ENCODE measurements at places on chromosomes 2 and 18.

- DNase-seq = no peak
Measured at GRCh38 chr2:73272270-73272669, 12.0 kb downstream of the FBXO41 start.

DNA sequence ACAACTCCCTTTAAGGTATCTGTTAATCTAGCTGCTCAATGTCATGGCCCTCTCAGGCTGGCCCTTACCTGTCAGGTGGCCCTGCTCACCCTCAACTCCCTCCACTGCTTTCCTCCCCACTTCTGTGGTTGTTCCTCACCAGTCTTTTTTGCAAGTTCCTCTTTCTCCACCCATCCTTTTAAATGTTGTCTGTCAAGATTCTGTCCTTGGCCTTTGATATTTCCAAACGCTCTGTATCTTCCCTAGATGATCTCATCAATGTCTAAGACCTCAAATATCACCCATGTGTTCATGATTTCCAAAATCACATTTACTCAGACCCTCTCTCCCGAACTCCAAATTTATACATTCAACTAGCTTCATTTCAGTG lies 3.5 kb downstream of the PTPN2 start:
- no peak for DNase-seq

- no peak for DNase-seq
Measured at GRCh38 chr2:146370826-146371225, 1474.0 kb upstream of the ACVR2A start.

- no peak for DNase-seq
Measured at GRCh38 chr2:143933946-143934569, 585.9 kb downstream of the ZEB2 start.

DNA sequence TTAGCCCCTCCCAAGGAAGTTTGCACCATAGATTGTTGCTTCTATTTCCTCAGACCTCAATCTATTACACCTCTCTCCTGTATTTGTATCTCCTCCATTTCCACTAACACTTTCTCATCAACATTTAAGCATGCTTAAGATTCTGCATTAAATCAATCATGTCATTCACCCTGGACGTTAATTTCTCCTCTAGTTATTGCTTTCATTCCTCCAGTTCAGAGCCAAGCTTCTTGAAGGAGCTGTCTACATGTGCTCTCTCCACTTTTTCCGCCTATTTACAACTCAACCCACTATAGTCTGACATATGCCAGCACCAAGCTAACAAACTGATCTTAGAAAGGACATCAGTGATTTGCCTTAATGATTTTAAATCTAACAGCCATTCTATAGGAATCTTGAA lies 99.5 kb downstream of the OLA1 start:
- DNase-seq = no peak

DNA sequence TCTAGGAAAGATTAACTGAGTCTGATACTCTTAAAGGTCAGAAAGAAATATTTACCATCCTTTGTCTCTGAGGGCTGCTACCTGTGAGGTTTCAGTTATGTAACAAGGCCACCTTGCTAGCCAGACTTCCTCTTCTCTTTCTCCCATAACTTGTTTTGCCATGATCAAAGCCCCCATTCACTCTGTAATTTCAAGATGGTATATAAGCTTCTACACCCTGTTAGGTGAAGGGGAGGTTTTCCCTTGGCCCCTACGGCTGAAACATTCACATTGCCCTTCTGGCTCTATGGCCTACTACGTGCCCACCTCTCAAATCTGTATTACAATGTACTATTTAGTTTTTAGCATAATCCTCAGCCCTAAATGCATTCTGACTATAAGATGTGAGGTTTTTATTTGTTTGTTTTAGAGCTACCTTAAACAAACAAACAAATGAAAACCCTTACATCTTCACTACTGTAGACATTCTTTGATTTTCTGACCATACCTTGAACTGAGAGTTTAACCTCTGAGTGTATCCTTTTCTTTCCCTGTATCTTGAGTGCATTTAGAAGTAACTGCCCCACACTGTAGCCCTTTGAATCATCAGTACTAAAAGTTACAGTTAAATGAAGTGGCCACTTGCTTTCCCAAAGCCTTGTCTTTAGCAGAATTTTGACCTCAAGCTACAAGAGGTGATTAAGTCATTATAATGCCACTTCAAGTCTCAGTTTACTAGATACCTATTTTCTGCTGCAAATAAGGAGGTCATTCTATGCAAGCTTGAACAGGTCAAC lies 332.2 kb downstream of the SOCS6 start:
- no peak for DNase-seq

GRCh38 chr2:56133441-56133840 lies 50.3 kb upstream of the CCDC85A start:
- no peak for DNase-seq

GRCh38 chr18:43587538-43588153 lies 310.4 kb upstream of the SYT4 start:
- DNase-seq = no peak

DNA sequence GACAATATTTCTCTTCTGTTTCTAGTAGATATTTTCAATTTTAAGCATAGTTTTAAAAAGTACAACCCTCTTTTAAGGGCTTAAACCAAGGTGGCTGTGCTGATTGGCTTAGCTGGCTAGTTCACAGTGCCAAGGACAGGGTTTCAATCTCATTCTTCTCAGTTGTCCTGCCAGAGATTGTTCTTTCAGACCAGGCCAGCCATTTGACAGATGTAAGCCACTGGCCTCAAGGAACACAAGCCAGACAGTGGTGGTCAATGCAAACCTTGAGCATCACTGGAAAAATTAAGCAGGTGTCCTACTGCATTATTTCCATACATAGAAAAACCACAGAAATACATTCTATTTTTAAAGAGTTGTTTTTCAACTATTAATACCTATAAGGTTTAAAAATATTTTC lies 5.9 kb downstream of the RNF103 start:
- no peak for DNase-seq

DNA sequence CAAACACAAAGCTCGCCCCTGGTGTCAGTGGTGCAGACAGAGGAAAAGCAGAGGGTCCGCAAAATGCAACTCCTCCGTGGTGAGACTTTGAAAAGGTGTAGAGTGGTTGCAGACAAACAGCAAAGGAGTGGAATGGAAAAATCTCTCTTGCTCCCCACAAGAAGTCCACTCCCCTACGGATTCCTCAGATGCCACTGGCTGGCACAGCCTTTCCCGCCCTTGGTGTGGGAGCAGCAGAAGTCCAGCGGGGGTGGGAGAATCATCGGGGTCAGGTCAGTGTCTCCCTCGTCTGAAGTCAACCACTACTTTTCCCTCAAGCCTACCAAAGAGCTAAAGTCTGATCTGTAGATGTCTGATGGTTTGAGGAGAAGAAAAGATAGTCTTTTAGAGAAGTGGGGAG lies 22.3 kb upstream of the B3GNT7 start:
- no peak for DNase-seq

DNA sequence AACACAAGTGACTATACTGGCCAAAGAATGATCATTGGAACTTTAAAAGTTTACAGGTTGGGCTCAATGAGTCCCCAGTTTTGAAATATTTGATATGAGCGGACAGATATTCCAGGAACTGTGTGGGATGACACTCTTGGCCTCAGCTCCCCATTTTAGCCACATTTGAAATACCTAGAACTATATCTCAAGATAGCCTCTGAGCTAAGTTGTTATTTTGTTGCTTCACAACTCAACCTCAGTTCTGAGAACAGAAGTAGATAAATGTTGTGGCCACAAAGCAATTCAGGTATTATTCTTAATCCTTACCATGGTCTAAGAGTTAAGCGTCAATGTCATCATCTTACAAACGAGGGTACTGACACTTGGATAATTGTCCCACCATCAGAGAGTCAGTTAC lies 172.2 kb upstream of the SETBP1 start:
- DNase-seq = no peak

DNA sequence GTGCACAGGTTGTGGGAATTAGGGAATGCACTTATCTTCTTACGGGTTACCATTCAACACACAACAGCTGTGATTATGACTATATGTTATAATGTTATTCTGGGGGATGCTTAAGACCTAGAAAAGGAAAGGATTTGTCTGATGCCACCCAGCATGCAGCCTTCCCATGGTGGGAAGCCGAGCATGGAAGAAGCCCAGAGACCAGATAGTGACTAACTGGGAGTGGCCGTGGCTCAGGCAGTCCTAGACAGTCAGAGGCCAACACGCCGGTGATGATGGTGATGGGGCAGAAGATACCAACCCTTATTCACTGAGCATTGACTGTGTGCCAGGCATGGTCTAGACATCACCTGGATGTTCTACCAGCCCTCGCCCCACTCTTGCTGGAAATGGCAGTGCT lies 35.9 kb downstream of the CYRIA start:
- no peak for DNase-seq

DNA sequence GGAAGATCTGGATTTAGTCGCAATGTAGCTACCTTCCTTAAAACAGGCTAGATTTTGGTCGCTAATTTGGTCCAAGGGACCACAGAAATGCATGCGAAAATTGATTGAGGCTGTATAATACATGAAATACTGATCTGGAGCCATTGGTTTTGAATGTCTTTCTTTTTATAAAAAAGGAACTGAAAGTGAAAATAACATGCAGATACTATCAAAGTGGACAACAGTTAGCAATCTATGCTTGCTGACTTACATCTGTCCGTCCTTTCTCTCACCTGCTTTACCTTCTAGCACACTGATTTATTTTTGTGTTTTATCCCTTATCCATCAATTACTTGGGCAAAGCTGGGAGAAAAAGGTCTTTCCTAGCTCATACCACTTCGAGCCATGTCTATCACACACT lies 1459.8 kb upstream of the ACVR2A start:
- DNase-seq = no peak

DNA sequence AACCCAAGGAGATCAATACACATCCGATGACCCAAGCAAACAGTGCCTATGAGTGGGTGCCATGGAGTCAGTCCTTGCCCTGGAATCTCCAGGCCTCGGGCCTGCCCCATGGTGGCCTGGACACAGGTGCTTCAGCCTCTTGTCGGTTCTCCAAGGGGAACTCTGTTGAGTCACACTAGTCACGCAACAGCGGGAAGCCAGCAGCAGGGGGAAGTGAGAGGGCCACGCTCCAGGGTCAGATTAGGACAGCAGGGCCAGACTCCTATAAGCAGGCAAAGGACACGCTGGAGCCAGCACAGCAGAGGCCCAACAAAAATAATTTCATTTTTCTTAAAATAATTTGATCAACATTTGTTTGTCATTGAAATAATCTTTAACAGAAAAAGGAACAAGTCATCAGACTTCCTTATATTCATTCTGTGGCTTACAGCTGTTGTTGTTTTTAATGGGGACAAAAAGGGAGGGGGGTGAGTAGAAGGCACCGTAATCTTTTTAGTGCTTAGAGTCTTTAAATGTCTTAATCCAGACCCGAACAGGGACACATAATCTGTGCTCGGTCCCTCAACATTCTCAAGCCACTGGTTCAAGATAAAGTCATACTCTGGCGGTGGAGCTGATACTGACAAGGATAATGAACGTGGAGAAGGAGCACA lies 16.4 kb upstream of the ARMC9 start:
- DNase-seq = no peak

DNA sequence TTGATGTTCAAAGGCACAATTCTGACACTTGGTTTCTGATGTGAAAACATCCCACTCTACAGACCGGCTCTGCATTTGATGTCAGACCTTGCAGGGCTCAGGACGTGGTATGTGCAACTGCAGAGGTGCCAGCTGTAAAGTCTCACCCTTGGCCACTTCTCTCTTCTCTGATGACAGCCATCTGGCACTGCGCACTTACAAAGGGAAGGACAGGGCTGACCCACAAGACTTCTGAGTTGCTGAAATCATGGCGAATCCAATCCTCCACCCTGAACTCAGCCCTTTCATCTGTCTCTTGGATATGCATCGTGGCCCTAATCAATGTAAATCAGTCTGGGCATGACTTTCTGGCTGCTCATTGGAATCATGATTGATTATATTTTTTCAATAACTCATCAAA lies 82.5 kb downstream of the SEPTIN10 start:
- DNase-seq = no peak

DNA sequence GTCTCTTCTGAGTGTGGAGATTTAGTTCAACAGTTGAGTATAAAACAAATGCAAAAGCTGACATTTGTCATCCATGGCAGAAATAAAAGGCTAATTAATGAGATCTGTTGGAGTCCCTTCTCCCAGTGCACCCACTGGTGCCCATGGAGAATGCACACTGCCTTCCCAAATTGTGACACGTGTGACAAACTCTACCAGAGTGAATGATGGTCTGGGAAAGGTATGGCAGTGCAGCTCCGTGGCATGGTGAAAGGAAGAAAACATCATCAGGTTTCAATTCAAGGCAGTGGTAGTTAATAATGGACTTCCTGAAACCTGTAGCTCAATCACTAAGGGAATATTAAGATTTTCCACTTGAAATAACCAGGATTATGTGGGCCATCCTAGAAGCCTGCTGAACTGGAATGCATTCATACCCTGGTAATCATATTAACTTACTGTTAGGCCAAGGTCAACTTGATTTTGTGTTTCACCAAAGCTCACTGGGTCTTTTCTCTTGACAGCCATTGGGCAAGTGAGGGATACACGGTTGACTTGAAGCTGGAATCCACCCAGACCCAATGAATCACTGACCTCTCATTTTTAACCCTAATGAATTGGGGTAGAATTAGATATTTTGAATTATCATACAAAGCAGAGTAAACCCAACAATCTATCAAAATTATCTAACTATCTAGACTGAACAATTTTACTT lies 167.6 kb downstream of the AFF3 start:
- no peak for DNase-seq

- DNase-seq = no peak
Measured at GRCh38 chr2:183011743-183012142, 26.5 kb downstream of the NCKAP1 start.

- DNase-seq = no peak
Measured at GRCh38 chr2:59787095-59787494, 766.4 kb downstream of the BCL11A start.

GRCh38 chr18:27007880-27008279 lies 142.4 kb upstream of the AQP4 start:
- no peak for DNase-seq

- no peak for DNase-seq
Measured at GRCh38 chr2:177281400-177282180, 17.1 kb upstream of the NFE2L2 start.
